AG08395 (cell line): ENCODE measurements at places on chromosomes 7 and 10.

- DNase-seq: no peak
Measured at GRCh38 chr7:104794154-104794553, 219.9 kb upstream of the KMT2E start.

DNA sequence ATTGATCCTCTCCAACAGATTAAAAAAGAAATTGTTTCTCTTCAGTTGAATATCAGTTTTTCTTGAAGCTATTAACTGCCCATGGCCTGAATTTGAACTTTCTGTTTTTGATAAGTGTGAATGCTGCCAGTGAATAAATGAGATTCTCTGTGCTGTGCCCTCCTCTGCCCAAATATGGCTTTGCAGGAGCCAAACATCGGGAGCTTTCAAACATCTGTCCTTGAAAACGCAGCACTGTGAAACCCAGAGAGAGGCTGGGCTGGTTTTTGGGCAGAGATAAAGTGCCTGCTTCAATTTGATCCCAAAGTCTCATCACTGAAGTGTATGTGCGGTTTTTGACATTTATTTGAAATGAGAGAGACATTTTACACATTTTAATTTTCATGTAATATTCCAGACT is 268.3 kb upstream of the SHH start:
- DNase-seq: no peak

DNA sequence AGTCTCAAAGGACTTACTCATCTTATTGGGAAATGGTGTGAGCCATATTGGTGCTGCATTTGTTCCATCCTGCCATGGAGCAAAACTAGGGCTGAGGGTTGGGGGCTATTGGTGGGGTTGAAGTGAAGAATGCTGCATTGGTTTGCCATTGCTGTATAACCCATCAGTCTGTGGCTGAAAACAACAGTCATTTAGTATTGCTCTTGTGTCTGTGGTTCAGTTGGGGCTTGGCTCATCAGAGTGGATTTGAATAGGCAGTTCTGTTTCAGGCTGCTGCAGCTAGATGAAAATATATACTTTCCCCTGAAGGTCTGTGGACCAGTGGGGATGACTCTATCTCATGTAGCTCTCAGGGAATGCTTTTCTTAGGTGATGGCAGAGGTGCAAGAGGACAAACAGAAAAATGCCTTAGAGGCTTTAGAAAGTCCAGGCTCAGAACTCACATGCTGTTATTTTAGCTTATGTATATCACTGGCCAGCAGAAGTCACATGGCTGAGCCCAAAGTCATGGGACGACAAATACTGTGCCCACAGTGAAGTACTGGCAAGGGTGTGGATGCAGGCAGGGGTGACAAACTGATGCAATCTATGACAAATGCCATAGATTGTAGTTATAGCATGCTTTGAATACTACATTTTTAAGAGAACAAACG is 15.2 kb upstream of the EXOC6 start:
- no peak for DNase-seq

GRCh38 chr10:50592961-50593418 is 30.8 kb downstream of the SGMS1 start:
- DNase-seq: no peak

DNA sequence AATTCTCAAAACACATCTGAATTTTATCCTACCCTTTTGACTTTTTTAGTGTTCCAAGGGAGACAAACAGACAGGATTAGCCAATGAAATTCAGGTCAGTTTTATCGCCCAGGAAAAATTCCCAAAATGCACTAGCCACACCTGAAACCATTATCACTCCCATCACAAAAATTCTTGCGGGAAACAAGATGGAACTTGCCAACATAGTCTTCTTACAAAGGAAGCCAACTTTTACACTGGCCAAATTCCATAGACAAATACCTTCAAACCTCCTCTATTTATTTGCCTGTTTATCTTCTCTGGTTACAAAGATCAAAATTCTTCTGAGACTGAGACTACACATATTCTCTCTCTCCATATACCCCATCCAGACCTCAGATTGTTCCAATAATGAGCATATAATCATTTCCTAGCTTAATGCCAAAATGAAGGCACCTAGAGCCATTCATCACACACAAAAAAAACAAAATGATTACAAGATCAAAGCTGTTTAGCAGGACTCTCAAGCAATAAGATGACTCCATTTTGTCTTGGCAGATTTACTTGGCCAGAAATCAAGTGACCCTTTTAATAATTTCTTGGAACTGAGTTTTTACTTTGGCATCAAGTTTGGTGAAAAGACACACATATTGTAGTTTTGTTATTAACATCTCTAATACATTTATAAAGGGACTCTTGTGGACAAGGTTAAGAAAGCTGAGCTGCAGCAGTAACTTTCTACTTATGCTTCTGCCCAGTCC is 30.2 kb downstream of the MET start:
- no peak for DNase-seq

DNA sequence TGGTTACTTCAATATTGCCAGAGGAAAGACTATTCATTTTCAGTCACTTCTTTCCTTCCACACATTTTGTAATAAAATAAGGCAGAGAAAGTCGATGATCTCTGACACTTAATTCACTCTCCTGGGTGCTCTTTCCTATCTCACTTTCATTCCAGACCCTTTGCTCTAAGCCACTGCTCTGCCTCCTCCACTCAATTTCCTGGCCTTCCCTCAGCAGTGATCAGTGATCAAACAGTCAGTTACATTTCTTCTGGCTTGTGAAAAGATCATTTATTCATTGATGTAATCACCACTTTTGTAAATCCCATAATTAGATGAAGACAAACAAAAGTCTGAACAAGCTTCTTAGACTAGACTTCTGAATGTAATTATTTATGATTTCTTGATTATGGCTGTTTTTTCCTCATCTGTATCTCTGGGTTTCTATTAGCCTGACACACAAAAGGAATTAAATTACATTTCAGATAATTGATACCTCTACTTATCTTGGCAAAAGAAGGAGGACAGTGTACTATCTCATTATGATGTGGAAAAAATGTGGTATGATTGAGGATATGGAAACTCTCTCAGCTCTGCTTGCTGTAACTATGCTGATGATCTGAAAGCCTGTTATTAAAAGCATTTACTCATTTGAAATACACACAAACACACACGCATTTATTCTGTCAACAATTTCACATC is 1102.3 kb downstream of the GRM8 start:
- no peak for DNase-seq

DNA sequence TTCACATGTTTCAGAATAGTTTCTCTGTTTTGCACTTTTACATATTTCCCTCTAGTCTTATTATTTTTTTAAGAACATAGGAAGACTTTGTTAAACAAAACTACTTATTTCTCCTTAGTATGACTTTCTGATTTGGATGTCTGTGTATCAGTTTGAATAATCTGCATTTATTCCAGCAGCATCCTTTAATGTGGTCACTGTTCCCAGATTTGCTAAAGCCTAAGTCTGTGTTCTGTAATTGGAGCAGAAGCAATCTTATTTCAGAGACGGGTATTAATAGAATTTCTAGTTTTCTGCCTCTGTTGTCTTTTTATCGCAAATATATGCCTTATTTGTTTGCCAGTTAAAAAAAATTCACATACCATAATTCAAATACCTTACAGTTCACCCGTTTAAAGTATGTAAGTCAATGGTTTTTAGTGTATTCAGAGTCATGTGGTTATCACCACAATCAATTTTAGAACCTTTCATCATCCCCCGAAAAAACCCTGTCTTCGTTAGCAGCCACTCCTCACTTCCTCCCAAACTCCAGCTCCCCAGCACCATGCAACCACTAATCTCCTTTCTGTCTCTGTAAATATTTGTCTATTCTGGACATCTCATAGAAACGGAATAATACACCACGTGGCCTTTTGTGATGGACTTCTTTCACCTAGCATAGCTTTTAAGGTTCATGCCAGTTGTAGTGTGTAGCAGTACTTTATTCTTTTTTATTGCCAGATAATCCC is 58.7 kb downstream of the INPP5F start:
- DNase-seq: no peak

DNA sequence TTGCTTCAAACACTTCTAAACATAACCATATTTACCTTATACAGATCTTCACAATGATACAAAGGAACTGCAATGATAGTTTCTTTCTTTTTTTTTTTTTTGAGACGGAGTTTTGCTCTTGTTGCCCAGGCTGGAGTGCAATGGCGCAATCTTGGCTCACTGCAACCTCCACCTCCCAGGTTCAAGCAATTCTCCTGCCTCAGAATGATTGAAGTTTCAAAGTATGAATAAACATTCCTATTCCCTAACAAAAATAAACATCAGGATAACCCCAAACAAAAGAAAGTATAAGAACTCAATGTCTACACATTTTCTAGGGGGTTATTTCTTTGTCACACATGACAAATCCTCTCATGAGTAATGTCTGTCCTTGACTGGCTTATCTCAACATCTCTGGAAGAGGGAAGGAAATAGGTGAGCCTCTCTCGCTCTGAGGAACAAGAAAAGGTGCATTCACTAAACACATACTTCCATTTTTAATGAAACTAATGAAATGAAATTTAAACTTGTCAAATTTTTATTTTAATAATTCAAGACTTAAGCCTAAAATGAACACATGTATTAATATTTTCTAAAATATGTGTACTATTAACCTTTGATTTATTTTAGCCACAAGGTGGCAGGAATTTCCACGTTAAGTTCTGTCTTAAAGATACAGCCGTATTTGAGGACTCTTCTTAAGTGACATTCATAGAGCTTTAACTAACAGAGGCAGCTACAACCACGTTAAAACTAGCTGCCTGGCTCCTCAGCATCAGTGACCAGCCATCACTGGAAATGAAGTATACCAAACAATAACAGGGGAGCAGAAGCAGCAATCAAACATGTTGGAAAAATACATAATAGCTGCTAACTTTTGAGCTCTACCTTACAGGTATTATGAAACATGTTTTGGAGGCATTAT is 58.3 kb downstream of the MALSU1 start:
- no peak for DNase-seq

- no peak for DNase-seq
Measured at GRCh38 chr7:139902436-139903102, 73.5 kb downstream of the TBXAS1 start.

GRCh38 chr10:117364110-117364960 is 10.9 kb downstream of the PDZD8 start:
- no peak for DNase-seq

DNA sequence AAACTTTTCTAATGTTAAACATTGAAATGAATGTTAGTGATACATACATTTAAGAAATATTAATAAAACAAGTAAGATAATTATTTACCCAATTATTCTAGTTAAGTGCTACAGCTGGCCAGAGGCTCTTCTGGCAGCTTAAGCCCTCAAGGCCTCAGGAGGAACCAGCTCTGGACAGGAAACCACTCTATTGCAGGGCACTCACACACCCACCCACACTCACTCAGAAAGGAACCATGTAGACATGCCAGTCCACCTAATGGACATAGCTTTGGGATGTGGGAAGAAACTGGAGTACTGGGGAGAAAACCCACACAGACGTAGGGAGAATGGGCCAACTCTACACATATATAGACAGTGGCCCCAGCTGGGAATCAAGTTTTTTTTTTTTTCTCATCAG is 28.2 kb downstream of the UMAD1 start:
- no peak for DNase-seq

DNA sequence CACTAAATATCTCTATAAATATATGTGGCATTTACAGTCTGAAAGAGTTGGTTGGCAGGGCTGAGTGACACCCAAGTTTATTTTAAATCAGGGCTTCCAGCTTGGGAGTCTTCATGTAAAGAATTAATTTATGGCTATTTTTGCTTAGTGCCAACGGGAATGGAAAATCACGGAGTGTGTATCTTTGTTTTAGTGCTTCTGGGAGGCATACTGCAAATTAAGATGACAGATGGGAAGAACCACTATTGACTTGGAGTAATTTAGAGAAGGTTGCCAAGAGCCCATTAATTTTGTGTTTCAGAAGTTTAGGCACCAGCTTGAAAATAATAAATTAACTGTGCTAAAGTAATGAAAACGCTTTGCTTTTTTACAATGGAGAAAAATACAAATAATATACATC is 135.2 kb downstream of the GPR37 start:
- DNase-seq: no peak

DNA sequence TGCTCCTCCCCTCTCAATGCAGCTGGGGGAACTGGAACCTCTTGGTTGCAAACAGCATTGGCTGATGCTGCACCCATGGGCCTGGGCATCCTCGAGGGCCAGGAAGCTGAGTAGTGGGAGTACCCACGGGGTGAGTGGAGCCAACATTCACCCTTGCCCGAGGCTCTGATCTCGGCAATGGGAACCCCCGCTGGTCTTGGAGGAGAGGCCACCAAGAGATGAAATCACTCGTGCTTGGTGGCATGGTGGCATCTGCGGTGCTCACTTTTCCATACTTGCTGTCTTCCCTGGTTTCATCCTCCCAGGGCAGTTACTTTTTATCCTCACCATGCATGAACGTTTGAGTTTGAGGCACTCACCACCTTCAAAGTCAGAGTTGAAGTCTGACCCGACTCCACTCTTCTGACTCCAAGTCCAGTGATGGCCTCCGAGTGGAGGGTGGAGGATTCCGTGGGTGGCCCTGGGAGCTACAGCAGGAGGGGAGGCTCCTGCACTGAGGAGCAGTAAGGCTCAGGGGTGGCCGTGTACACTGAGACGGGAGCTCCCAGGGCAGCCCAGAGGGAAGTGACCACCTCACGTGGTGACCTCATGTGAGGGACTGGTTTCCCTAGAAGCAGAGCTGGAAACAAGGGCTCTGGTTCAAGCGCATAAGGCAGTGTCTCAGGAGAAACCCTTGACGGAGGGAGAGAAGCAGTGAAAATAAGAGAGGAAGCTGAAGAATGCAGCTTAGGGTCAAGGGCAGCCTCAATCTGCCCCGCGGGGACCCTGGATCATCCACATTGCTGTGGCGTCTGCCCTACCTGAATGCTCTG is 349.1 kb downstream of the TCERG1L start:
- no peak for DNase-seq
